Skin of body (tissue), 3 donors: ENCODE measurements at places on chromosomes 7 and 10. TPM values are rescaled to one million over a fixed set of nuclear protein-coding genes. Genes with fewer than 3 reads are reported as not detected.

DNA sequence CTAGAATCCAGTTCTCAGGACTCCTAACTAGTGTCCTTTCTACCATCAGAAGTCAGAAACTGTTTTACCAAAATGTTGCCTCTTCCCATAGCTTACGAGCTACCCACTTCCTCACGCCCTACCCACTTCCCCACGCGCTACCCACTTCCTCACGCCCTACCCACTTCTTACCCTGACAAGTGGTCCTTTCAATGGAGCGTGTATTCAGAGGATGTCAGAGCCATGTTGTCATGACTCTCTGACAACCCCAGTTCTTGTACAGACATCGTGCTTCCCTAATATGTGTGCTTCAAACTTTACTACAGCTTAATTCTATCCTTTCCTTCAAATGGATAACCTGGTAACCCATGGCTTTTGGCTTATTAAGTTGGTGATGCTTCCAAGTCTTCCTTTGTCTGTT, 84.8 kb upstream of the PHF14 start:
- no peak for DNase-seq

DNA sequence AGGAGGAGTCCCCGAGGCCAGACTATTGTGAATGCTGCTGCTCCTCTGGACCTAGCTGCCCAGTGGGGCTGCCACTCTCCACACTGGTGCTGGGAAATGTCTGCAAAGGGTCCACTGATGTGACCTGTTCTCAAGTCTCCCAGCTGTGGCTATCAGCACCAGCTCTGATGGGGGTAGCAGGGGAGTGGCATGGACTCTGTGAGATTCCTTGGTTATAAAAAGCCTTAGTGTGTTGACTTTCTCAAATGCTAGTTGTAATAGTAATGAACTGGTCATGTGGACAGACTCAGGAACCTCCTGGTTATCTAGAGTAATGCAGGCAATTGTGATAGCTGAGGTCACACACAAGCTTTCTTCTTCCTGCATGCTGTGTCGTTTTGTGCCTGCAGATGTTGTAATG, 34.1 kb upstream of the ARMC3 start:
- no peak for DNase-seq

- DNase-seq: no peak
These were observed 98.3 kb upstream of the AGK start for GRCh38 chr7:141452911-141453310.

DNA sequence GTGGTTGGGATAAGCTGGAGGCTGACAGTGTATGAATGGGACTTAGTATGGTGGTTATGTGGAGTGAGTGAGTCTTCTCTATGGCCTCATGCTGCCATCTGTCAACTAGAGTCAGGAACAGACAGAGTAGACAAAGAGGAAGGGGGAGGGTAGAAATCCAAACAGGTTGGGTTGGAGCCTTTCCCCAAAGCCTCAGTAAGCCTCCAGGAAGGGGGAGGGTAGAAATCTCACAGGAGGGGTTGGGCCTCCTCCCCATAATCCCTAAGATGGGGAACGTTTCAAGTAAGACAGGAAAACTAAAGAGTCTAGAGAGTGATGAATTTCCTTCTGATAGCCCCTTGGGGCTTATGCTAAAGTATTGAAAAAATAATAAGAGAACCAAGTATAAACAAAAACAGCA, 2.0 kb upstream of the AKR1B15 start:
- DNase-seq: no peak

- no peak for DNase-seq
These were observed 878 bp downstream of the GLRX3 start for GRCh38 chr10:130137090-130137448.

GRCh38 chr10:29524294-29524693, 110.5 kb downstream of the SVIL start:
- DNase-seq: no peak

DNA sequence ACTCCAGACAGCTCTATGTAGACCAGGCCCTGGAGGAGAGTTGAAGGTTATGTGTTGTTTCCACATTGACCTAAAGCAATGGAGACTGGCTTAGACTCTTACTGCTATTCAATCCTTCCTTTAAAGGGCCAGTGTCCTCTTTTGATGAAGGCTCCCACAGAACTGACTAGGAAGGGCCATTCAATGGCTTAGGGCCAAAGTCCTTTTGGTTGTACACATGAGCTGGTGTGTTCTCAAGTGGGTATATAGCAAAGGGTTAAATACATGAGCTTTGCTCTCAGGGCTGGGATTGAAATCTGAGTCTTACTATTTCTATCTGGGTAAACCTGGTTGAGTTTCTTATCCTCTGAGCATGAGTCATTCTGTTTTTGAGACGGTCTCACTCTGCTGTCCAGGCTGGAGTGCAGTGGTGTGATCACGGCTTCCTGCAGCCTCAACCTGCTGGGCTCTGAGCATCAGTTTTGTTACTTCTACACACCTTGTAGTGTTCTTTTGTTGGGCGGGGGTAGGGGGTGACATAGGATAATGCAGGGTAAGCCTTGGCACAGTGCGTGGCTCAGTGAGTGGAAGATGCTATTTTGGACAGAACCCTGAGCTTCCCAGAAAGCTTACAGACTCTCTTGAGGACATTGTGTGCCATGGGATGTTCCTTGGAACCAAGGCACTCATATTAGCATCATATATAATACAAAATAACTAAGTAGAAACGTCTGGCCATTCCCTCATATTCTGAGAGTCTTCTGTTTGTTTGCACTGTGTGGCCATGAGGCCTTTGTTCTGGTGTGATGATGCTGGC, 90.1 kb downstream of the ABCC2 start:
- no peak for DNase-seq

GRCh38 chr7:114392686-114393085, 21.9 kb upstream of the FOXP2 start:
- DNase-seq: no peak

The GFRA1 gene
- total RNA-seq: 49.8 TPM

The CUBN gene
- 18.1 TPM for total RNA-seq
